ENCODE measurements at places on chromosomes 12 and 14.

GRCh38 chr12:7387289-7387688 is 56.7 kb downstream of the CD163L1 start:
- no peak for DNase-seq

DNA sequence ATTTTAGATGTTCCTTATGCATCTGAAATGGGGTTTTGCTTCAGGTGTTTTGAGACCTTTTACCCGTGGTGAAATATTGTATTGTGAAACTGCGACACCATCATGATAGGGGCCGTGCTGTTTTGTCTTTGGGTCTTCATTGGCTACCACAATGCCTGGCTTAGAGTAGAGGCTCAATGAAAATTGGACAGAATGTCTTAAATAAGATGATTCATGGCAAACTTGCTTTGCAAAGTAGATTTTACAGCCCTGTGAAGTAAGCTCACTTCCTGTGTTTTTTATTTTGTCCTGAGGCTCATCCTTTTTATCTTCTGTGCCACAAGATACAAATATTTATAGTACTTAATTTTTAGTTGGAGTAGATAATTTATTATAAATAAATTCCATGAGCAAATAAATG is 111.3 kb upstream of the FRMD6 start:
- DNase-seq = no peak

DNA sequence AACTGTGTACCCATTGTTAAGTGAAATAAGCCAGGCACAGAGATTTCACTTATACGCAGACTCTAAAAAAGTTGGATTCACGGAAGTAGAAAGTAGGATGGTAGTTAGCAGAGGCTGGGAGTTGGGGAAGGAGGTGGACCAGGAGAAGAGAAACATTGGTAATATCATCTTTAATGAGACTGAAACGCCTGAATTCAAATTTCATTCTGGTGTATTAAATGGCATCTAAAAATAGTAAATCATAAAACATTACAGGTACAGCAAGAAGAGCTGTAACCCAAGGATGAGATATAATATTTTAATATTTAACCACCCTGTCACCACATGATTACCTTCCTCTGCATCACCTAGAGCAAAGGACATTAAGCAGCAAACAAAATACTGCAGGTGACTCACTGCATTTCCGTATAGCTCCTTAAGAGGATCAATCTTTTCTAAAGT is 99.4 kb downstream of the EPS8 start:
- no peak for DNase-seq

GRCh38 chr12:47222520-47223030 is 142.8 kb upstream of the AMIGO2 start:
- no peak for DNase-seq

GRCh38 chr12:102642199-102642598 is 161.8 kb upstream of the IGF1 start:
- no peak for DNase-seq

GRCh38 chr14:61510736-61511557 is 184.4 kb upstream of the HIF1A start:
- DNase-seq = no peak

GRCh38 chr12:40622246-40622838 is 69.9 kb upstream of the CNTN1 start:
- peak; percentile 62 for DNase-seq

GRCh38 chr12:38934078-38934584 is 28.7 kb upstream of the CPNE8 start:
- DNase-seq = no peak

GRCh38 chr14:99389174-99389826 is 91.4 kb downstream of the SETD3 start:
- DNase-seq = peak; percentile 78

DNA sequence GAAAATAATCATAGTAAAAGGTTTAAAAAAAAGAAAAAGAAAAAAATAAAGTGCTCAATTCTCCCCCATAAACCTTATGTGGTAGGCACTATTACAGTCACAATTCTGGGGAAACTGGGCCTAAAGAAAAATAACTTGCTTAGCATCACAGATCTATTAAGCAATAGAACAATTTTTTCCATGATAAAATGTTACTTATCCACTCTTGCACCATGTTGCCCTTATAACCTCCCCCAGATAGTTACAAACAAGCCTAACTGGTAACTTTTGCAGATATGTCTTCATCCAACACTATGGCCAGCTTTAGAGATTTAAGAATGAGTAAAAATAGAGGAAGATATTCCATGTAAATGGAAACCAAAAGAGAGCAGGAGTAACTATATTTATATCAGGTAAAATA is 164.8 kb downstream of the DUSP6 start:
- no peak for DNase-seq

DNA sequence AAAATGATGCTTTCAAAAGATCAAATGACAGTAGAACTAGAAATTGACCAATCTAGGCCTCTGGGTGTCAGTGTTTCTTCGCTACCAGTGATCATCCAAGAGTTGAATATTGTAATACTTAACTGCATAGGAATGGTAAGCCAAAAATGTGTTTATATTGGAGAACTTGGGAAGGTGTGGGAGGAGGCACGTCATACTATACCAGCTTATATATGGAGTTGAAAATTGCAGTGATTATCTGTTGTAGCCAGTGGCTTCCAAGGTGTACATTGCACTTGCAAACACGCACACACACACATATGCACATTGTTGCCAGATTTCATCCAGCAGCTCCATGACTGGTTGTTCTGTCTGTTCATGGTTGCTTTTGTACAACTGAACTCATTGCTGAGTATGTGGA is 36.1 kb downstream of the EID3 start:
- DNase-seq = no peak
